ENCODE measurements at places on chromosomes 6 and 20.

- DNase-seq: no peak
Measured at GRCh38 chr20:32894711-32895355, 36.1 kb downstream of the EFCAB8 start.

DNA sequence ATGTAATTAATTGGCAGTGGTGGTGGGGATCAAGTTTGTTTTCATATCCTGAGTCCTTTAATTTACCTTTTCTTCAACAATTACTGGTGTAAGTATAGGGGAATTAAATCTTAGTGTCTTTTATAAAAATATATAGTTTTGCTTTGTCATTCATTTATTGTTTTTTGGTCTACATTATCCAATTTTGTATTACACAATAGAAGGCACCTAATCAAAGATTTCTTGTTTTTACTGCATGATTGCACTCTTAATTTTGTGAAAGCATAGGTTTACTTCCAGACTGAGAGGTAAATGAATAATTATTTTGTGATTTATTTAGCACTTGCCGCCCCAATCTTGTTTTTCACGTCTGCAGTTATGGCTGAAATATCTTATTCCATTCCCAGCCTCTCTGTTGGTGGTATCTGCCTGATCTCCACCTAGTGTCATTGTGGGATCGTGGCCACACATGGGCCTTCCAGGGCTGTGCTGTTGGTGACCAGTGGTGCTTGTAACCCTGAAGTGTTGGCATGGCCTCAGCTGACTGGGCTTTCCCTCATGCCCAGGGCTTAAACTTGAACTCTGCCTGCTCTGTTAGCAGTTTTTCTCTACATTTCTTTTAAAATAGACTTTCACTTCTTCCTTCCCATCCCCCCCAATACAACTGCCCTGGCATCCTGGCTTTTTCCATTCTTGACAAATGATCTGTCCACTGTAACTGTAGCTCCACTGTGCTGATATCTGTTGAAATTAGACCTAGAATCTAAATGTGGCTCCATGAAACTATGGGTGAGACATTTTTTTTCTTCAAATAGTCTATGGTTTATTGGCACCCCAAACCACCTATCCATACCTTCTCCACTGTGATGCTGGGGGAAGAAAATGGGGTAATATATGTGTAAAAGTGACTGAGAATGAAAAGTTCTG, 24.8 kb downstream of the E2F3 start:
- DNase-seq: no peak

DNA sequence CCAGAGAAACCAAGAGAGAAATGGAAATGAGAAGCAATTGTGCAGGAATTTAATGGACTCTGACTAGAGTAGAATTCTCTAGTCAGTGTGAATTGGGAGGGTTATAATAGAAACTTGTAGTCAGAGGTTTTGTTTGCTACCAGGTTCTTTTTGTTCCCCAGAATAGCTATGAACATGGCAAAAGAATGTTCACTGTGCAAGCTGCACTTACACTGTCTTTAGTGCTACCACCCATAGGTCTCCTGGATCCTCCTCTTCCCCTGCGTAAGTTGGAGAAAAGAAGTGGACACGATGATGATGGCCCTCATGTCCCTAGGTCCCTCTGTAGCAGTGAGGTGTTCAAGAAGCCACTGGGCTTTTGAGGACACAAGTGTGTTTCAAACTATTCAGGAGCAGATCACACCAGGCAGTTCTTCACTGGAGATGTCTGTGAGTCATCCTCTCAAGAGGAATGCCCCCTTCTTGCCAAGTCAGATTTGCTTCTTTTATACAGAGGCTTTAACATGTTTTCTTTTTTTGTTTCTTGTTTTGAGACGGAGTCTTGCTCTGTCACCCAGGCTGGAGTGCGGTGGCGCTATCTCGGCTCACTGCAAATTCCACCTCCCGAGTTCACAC, 47.6 kb upstream of the SMIM8 start:
- peak; percentile 58 for DNase-seq

DNA sequence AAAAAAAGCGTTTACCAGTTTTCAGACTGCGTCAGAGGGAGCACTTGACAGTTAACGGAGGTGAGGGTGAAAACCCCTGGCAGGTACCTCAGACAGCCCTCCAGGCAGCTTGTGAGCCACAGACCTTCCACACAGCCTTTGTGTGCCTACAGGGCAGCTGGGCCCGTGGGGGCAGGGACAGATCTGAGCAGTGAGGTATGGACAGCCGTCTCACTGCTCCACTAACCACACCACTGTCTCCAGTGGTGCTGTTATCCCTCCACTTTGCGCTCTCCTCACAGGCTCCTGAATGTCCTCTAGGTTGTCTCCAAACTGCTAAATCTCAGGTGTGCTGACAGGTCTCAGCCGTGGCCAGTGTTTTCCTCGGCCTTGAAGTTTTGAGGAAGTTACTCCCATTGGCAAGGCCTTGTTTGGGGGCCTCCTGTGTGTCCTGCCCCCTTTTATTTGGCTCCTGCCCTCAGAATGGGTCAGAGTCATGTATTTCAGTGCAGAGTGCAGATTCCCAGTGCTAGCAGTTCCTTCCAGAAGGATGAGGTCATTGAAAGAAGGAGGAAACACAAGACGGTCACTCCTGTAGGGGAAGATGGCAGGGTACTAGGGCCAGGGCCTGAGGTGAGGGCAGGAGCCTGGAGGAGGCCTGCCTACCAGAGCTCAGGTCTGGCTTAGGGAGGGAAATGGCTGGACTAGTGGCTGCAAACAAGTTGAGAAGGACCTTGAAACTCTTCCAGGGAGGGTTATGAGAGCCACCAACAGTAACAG, 11.8 kb downstream of the GFRA4 start:
- DNase-seq: no peak

GRCh38 chr6:23505026-23505425, 621.0 kb upstream of the NRSN1 start:
- no peak for DNase-seq

DNA sequence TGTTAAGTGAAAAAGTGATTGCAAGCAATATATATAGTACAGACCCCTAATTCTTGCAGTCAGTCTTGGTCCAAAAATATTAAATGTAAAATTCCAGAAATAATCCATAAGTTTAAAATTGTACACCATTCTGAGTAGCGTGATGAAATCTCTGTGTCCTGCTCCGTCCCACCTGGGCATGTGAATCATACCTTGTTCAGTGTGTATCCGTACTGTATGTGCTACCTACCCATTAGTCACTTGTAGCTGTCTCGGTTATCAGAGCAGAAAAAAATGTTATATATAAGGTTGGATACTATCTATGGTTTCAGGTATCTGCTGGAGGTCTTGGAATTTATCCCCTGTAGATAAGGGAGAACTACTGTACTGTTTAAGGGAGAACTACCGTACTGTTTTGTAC, 16.3 kb downstream of the IRAK1BP1 start:
- DNase-seq: no peak

DNA sequence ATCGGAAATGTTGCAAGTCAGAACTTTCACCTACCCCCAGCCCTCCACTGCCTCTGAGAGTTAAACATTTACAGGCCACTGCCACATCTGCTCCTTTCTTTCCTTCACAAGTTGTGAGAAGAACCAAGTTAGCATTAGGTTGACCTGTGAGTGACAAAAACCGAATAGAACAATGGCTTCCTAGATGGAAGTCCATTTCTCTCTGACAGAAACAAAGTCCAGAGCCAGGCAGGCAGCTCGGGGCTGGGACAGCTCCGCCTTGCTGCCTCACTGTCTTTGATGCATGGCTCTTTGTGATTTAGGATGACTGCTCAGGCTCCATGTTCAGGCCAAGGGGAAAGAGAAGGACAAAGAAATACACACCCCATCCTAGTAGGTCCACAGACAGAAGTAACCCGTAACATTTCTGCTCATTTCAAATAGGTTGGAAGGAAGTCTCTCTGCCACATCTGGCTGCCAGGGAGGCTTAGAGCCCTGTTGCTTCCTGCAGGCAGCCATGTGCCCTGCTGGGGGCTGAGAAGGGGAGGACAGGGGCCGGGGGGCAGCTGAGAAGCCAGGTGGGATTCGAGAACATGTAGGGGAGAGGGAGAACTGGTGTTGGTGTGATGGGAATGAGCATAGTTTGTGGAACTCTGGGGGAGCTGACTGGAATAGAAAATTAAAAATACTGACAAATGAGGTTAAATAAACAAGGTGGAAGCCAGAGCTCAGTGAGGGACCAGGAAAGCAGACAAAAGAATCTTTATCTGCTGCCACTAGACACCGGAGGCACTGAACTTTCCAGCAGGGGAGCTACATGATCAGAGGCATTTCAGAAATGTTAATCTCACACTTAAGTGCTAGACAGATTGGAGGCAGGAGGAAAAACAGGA, 19.5 kb upstream of the IER3 start:
- peak; percentile 35 for DNase-seq

DNA sequence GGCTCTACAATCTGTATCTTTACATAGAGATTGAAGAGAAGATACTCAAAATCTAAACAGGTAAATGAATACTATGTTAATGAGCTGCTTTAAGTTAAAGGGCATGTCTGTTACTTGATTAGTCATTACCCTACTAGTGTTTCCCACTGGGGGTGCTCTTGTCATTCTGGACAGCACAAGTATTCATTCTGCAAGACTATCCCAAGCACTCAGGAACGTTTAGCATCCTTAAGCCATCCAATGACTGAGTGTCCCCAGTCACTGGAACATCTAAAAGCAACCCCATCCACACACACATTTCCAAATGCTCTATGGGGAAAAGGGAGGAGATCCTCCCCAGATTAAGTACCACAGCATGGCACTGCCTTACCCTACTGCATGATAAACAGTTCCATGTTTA, 25.7 kb downstream of the EZR start:
- peak; percentile 57 for DNase-seq

DNA sequence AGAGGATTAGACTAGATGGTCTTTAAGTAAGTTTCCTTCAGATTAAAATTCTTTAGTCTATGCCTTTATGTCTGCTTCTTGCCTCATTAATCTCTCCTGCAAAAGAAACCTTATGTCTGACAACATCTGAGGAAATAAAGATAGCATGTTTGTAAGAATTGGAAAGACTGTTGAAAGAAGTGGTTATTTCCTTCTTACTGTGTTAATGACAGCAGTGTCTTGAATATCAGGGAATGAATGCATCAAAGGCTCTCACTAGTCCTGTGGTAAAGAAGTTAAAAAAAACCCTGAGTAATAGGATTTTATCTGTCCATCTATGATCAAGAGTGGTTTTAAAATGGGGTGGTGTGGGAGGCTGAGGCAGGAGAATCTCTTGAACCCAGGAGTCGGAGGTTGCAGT, 302.0 kb downstream of the PRL start:
- no peak for DNase-seq
